ENCODE measurements at places on chromosomes 11 and 22.
A peak's percentile ranks its signal among the peaks of the same experiment; 100 is the strongest.

DNA sequence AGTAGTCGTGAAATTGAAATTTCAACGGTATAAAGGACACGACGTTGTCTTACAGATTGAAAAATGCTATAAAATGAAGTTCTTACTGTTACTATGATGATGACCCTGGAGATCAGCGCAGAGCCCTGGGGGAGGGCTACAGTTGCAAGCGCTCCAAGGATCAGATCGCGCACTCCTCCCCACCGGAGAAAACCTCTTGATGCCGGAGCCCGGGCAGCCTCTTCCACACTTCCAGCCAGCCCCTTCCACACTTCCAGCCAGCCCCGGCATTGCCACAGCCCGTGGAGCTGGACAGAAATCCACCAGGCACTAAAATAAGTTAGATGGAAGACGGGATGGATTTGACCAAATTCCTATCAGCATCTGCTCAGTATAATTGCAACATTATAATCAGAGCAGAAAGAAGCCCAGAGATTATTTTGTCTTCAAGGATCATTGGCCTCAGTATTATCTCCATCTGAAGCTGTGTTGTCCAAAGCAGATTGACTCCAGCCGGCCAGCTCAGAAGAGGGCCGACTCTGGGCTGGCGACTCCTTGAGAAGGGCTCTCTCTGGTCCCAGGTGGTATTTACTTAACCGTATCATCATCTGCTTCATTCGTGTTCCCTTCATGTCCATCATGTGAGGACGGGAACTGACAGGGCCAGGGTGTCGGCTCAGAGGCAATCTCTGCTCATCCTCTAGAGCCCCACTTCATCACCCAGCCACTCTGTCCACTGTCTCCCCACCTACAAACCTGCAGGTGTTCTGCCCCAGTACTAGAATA lies 777 bp upstream of the MICAL3 start:
- DNase-seq = no peak

DNA sequence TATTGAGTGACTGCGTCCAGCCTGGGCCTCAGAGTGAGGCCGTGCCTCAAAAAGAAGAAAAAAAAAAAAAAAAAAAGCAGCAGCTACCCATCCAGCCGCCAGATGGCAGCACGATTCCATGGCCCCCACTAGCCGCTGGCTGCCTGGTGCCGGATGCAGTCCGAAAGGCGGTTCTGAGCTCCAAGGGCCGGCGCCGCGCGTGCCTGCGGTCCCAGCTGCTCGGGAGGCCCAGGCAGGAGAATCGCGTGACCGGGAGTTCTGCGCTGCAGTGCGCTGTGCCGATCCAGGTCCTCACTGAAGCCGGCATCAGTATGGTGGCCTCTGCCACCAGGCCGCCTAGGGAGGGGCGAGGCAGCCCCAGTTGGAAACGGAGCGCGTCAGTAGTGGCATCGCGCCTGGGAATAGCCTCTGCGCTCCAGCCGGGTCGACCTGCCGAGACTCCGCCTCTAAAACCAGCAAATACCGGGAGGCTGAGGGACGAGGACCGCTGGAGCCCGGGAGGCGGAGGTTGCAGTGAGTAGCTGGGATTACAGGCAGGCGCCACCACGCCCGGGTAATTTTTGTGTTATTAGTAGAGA lies 19.3 kb downstream of the SCARF2 start:
- peak; percentile 35 for DNase-seq

DNA sequence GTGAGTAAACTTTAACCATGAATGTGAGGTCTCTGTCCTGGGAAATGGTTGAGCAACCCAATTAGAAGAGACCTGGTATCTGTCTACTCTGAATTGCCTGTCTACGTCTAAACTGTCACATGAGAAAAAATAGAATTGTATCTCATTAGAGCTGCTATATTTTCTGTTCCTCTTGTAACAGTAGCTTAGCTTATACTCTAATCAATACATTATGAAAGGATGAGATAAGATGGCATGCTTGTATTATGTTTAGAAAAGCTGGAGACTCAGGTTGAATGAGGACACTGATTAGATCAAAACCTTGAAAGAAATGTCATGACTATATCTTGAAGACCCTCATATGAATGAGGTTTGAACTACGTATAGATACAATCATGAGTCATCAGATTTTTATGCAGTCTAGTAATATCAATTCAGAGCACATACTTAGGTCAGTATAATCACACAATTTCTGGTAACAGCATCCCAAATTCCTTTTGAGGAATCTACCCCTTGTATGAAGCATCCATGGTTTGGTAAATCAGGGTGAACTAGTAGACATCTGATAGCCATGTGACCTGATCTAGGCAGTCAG lies 561.5 kb upstream of the CHORDC1 start:
- DNase-seq = no peak

GRCh38 chr11:77065878-77066228 lies 918 bp upstream of the CAPN5 start:
- DNase-seq = no peak

GRCh38 chr22:44764974-44765373 lies 12.6 kb downstream of the ARHGAP8 start:
- no peak for DNase-seq

GRCh38 chr11:6488342-6488741 lies 7.0 kb downstream of the TIMM10B start:
- DNase-seq = no peak

- no peak for DNase-seq
These were observed 14.5 kb upstream of the MB start for GRCh38 chr22:35631597-35631996.

- DNase-seq = no peak
These were observed 5.1 kb downstream of the MRGPRF start for GRCh38 chr11:69007975-69008381.

- no peak for DNase-seq
These were observed 20.3 kb upstream of the WNT7B start for GRCh38 chr22:45997077-45997776.

- no peak for DNase-seq
These were observed 65.2 kb upstream of the CNTN5 start for GRCh38 chr11:98955551-98955950.

- DNase-seq = peak; percentile 32
These were observed 564 bp downstream of the THAP12 start for GRCh38 chr11:76380159-76380976.

- DNase-seq = no peak
These were observed 46.4 kb downstream of the DCDC1 start for GRCh38 chr11:31323145-31323544.

GRCh38 chr11:74278721-74279161 lies 32.7 kb downstream of the P4HA3 start:
- DNase-seq = no peak

GRCh38 chr11:37306563-37306962 lies 708.5 kb upstream of the RAG2 start:
- DNase-seq = no peak

GRCh38 chr11:69137151-69137844 lies 18.4 kb upstream of the SMIM38 start:
- no peak for DNase-seq

- no peak for DNase-seq
These were observed 5.2 kb downstream of the SLC25A17 start for GRCh38 chr22:40813912-40814315.

GRCh38 chr22:37806409-37807333 lies 1.1 kb upstream of the GCAT start:
- DNase-seq = no peak

Measured in stimulated activated naive CD4-positive, alpha-beta T cell (primary cell).